ENCODE measurements at places on chromosomes 11 and 22. TPM values are rescaled to one million over a fixed set of nuclear protein-coding genes. Genes with fewer than 3 reads are reported as not detected.
A peak's percentile ranks its signal among the peaks of the same experiment; 100 is the strongest.

DNA sequence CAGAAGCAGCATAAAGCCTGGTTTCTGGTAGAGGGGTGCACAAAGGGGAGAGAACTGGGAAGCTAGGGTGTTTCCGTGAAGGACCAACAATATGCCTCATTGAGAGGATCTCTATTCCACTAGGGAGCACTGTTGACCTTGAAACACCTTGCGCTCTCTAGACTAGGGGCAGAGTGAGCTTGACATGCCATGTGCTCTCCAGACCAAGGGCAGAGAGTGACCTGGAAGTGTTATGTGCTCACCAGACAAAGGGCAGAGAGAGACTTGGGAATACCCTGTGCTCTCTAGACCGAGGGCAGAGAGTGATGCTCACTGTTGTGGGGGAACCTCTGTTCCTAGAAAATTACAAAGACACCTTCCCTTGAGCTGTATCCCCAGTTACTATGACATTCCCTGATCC is 15.2 kb upstream of the EI24 start:
- DNase-seq = no peak

GRCh38 chr11:86524620-86525352 is 147.6 kb downstream of the ME3 start:
- peak; percentile 86 for DNase-seq

DNA sequence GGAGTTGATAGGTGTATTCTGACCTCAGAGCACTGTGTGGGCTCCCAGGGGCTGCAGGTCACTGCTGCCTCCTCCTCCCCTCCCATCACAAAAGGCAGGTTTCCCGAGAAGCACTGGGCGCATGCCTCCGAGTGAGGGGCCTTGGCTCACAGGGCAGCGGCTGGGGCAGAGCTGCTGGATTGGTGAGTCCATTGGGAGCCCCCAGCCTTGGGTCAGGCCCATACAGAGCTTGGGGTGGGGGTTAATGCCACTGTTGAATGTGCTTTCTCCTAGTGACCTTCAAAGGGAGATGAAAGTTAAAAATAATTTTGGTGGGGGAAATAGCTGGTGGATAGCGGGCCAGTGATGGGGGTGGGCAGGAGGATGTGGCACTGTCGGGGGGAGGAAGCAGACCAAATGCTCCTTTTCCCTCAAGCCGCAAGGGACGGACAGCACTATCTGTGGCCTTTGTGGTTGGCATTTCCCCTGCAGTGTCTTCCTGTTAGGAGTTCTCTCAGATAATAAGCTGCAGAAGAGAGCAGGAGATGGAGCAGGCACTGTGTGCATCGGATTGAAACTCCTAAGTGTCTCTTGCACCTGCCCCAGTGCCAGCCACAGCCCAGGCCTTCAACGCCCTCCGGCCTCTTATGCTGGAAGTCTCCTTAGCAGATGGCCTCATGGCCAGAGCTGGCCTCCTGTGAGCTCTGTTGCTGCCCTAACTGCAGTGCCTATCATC is 3.2 kb downstream of the TUBA8 start:
- DNase-seq = no peak

- DNase-seq = peak; percentile 86
Measured at GRCh38 chr22:27170491-27170890, 513.1 kb downstream of the MIAT start.

DNA sequence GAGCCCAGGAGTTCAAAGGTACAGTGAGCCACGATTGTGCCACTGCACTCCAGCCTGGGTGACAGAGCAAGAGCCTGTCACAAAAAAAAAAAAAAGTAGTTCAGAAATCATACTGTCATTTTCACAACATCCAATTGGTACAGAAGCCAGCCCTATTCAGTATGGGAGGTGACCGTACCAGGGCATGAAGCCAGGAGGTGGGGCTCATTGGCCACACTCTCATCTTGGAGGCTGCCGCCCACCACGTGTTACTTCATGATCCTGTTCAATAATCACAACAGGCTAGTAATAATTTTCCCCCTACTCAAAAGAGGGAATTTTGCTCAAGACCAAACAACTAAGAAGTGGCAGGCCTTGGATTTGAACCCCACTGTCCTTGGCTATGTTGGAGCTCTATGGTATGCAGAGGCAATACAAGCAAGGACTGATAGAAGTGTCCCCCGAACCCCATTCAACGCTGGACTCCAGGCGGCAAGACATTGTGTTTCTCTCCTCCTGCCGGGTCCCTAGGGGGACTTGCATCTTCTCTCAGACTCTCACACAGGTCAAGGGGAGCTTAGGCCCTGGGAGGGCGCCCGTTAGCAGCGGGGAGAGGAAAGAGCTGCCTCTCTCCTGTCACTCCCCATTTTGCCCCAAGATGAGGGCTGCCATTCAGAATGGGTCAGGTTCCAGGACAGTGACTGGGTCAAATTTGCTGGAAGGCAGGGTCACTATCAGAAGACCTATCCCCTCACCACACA is 40.2 kb upstream of the EMID1 start:
- DNase-seq = no peak

- DNase-seq = no peak
Measured at GRCh38 chr11:37264060-37264459, 666.0 kb upstream of the RAG2 start.

Gene OR2AG1
- total RNA-seq = not detected

GRCh38 chr11:110179064-110179463 is 85.9 kb downstream of the ZC3H12C start:
- no peak for DNase-seq

Gene OR5D14
- not detected for total RNA-seq

- no peak for DNase-seq
Measured at GRCh38 chr22:39717099-39717498, 146.5 kb downstream of the CACNA1I start.

Gene NXPE1
- not detected for total RNA-seq

DNA sequence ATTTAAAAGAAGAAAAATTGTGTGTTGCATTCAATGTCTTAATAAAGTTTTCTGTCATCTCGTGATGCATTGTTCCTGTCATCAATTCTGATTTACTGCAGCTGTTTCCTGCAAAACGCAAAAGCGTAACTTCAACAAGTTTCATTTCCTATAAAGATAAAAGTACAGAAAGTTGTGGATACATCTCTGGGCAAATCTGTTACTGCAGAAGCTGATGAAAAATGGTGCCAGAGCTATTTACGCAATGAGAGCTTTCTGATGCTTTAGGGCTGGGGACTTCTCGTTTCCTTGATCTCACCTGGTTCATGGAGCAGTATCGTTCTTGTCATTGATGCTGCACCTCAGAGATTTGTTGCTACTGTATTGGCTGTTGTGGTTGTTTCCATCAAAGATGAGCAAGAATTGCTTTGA is 15.5 kb upstream of the MS4A12 start:
- DNase-seq = no peak

DNA sequence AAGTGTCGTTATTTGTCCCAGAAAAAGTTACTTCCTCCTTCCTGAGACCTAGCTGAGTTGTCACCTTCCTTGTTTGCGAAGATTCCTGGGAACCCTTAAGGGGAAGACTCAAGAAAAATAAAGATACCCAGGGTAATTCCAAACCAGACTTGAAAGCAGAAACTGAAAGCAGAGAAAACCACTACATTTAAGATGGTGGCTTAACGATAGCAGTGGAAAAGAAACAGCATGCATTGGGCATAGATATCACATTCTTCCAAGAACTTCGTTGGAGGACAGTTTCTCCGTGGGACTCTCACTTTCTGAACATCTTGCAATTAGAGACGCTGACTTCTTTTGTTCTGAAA is 89.1 kb downstream of the FAM76B start:
- no peak for DNase-seq

DNA sequence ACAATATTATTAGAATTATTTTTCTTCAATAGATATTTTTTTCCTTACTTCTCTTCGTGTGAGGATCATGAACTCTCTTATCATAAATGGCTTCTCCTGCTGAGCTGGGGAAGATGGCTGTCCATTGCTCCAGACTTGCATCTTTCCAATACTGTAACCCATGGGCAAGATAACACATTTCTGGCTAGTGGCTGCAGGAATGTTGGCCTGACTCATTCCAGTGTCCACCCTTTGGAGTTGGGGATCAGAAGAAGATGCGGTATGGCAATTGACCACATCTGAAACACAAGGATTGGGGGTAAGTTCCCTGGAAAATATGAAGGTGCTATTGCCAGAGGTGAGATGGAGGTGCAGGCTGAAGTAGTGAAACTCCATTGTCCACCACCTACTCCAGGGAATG is 92.8 kb downstream of the FAR1 start:
- no peak for DNase-seq

Gene MACROD1
- total RNA-seq = 9.3 TPM

GRCh38 chr11:34468209-34468841 is 29.6 kb downstream of the CAT start:
- DNase-seq = peak; percentile 51

DNA sequence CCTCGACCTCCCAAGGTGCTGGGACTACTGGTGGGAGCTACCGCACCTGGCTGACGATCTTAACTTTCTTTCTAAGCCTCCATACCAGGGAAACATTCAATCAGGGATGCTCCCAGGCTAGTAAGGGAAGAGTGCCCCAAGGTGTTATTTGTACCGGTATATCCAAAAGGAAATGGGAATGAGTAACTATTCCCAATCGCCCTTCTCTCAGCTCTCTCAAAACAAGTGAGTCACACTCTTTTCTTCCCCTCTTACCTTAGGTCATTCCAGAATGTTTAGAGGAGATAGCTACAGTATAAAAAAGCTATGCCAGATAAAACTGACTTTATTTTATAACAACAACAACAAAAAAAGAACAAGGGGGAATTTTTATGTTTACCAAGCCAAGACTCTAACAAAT is 13.7 kb downstream of the DCDC1 start:
- DNase-seq = peak; percentile 56

- DNase-seq = peak; percentile 79
Measured at GRCh38 chr11:59560702-59561473, 49.5 kb downstream of the OR4D9 start.

GRCh38 chr11:30559004-30559403 is 27.1 kb downstream of the MPPED2 start:
- DNase-seq = no peak

Gene ATXN10
- 166 TPM for total RNA-seq

Gene MRE11
- total RNA-seq = 17.1 TPM

GRCh38 chr11:10617551-10617950 is 49.1 kb upstream of the LYVE1 start:
- DNase-seq = no peak

- DNase-seq = peak; percentile 42
Measured at GRCh38 chr11:124069429-124070401, 28.6 kb upstream of the OR10G7 start.
